GDM1 (cell line): ENCODE measurements at places on chromosomes 3 and 15.

- DNase-seq: no peak
These were observed 271.7 kb upstream of the TOPAZ1 start for GRCh38 chr3:43969944-43970343.

DNA sequence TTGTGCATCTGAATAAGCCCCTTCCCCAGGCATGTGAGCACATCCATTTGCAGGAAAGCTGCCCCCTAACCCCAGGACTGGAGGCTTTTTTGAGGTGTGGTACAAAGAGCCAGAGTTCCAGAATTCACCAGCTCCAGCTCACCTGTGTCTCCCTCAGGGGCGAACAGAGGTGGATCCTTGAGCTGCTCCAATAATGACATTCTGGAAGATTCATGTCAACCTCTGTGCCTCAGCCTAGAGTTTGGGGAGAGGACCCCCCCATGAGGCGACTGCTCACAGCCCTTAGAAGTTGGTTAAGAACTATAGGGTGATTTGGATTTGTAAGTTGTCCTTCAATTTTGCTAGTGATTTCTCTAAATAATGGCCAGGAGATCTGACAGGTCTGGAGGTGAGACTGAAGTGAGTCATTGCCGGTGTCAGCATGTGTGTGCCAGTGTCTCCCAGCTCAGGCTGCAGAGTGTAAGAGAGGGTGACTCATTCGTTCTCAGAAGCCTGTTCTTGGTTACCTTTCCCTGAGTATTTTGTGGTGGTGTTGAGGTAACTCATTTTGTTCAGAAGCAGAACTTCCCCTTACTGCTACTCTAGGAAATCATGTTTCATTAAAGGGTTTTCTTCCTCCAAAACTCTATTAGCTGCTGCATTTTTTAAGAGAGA lies 136.9 kb upstream of the TOPAZ1 start:
- DNase-seq: no peak

GRCh38 chr15:78316283-78317083 lies 17.1 kb upstream of the SKIC8 start:
- no peak for DNase-seq

GRCh38 chr3:48686538-48687219 lies 964 bp upstream of the NCKIPSD start:
- DNase-seq: no peak
